ENCODE measurements at places on chromosomes 7 and 10. TPM values are rescaled to one million over a fixed set of nuclear protein-coding genes. Genes with fewer than 3 reads are reported as not detected.

Gene TAF3
- 3.9 TPM for total RNA-seq

Gene MAT1A
- 7.1 TPM for total RNA-seq

Gene FAM13C
- 2.5 TPM for total RNA-seq

Gene SFMBT2
- total RNA-seq, result 9.4 TPM

Gene FAM180A
- total RNA-seq, result 0.38 TPM

Gene STAMBPL1
- 2.4 TPM for total RNA-seq

Gene MYOZ1
- not detected for total RNA-seq

Gene DNAJB9
- total RNA-seq, result 29.5 TPM

Gene PPP1R3A
- total RNA-seq, result not detected

Gene HOXA4
- total RNA-seq, result 0.24 TPM

Gene C10orf105
- not detected for total RNA-seq

DNA sequence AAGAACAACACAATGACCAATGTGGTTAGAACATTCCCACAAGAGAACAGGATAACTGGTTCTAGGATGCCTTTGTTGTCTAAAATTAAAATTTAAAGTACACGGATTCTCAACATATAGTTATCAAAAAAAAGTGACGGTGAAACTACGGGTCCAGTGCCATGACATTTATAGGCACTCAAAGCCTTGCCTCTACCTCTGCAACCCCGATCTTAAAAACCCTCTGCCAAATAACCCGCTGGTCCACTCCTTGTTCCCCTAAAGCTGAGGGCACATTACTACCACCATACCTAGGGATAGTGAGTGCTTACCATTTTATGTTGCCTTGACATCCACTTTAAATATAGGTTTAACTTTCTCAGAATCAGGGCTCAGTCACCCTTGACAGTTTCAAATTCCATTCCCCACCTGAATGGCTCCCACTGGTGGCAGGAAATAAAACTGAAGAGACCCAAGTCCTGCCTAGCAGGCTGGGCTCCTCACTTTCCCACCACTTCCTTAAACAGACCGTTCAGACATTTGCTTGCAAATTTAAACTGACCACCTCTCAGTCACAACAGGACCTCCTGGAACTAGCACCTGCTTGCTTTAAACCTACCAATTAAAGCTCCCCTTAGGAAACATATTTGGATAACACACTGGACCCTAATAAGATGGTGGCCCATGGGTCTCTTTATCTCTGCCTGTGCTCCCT lies 169.9 kb upstream of the ASAH2 start:
- H3K4me3 ChIP-seq, result no peak overlapping the region
- no peaks in the 10 kb centered on the region for H3K27me3 ChIP-seq
- H3K4me1 ChIP-seq, result peaks cover 7% of the 10 kb centered on the region
- H3K27ac ChIP-seq, result no peak overlapping the region
- no peak for DNase-seq
- H3K36me3 ChIP-seq, result no peaks in the 10 kb centered on the region

GRCh38 chr7:91082852-91083495 lies 181.3 kb upstream of the FZD1 start:
- DNase-seq, result no peak
- H3K4me3 ChIP-seq, result no peak overlapping the region
- H3K27me3 ChIP-seq, result no peaks in the 10 kb centered on the region

GRCh38 chr10:7046615-7047014 lies 364.2 kb downstream of the SFMBT2 start:
- no peaks in the 10 kb centered on the region for H3K27me3 ChIP-seq
- no peaks in the 10 kb centered on the region for H3K4me1 ChIP-seq
- no peaks in the 10 kb centered on the region for H3K36me3 ChIP-seq
- no peak overlapping the region for H3K4me3 ChIP-seq

GRCh38 chr10:128028508-128029289 lies 97.5 kb downstream of the MKI67 start:
- H3K27me3 ChIP-seq, result no peaks in the 10 kb centered on the region
- no peak overlapping the region for H3K4me3 ChIP-seq
- peak; percentile 51 for DNase-seq
- no peak overlapping the region for H3K27ac ChIP-seq
- H3K4me1 ChIP-seq, result no peaks in the 10 kb centered on the region

- H3K27ac ChIP-seq, result no peak overlapping the region
- H3K4me3 ChIP-seq, result no peak overlapping the region
- no peaks in the 10 kb centered on the region for H3K27me3 ChIP-seq
- peaks cover 2% of the 10 kb centered on the region for H3K4me1 ChIP-seq
- DNase-seq, result no peak
- H3K36me3 ChIP-seq, result no peaks in the 10 kb centered on the region
Observed at GRCh38 chr7:34041707-34042106, 136.4 kb downstream of the BMPER start.

DNA sequence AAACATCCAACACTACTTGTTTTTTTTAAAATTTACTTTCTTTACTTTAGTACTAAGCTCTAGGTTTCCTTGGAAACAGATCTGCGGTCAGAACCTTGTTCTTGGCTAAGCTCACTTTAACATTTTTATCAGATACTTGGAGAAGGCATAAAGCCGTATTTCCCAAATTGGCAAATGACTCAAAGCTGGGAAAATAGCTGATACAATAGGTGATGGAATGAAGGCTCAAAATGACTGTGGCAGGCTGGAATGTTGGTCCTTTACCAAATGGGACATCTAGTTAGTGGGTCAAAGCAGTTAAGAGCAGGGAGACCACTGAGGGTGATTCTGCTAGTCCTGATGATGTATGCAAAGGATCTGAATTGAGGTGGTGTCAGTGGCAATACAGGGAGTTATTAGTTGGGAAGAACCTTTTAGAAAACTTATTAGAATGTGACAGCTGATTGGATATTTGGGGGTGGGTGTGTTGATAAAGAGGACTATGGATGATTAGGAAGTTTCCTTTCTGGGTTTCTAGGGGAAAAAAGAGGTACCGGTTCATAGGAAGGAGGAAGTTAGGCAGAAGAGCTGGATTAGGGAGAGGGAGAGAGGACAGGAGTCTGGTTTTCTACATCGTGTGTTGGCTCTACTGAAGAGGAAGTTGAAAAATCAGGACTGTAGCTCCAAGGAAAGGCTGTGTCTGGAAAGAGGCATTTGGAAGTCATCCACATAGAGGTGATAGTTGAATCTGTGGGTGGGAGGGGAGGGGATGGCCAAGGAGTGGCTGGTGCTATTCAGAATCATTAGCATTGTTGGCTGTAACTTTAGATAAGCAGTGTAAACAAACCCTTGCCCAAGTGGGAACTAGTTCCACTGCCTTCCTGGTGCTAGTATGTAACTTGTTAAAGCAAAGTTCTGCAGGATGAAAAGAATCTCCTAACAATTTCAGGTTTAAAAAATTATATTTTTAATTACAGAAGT lies 13.1 kb downstream of the PLCE1 start:
- H3K4me1 ChIP-seq, result peaks cover 15% of the 10 kb centered on the region
- no peak overlapping the region for H3K4me3 ChIP-seq
- H3K27ac ChIP-seq, result peak overlapping the region; percentile 50
- DNase-seq, result no peak
- H3K36me3 ChIP-seq, result no peaks in the 10 kb centered on the region
- no peaks in the 10 kb centered on the region for H3K27me3 ChIP-seq

DNA sequence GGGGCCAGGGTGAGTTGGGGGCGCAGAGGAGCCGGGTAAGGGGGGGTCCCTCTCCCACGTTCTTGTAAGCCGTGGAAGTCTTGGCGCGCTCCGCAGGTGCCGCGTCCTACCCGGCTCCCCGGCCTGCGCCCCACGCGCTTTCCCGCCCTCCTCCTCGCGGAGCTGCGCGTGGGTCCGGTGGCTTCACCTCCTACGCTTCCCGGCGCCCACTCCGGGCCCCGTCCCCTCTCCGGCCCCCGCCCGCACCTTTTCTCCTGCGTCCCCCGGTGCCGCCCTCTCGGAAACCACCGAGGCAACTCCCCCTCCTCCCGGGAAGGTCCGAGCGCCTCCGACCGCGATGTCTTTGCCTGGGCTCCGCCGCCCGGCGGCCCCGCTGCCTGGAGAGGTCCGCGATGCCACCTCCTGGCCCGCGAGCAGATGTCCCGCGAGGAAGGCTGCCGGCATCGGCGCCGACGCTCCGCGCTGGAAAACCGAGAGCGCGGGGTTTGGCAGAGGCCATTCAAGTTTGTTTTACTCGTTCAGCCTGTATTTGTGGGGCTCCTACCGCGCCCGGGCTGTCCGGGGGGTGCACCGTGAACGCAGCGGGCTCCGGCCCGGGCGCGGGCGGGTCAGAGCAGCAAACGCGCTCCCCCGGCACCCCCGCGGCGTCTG lies 2.4 kb upstream of the NKX6-2 start:
- H3K27me3 ChIP-seq, result peaks cover 36% of the 10 kb centered on the region
- peaks cover 3% of the 10 kb centered on the region for H3K4me1 ChIP-seq
- DNase-seq, result no peak
- H3K27ac ChIP-seq, result no peak overlapping the region
- H3K36me3 ChIP-seq, result no peaks in the 10 kb centered on the region

- no peaks in the 10 kb centered on the region for H3K4me1 ChIP-seq
- no peaks in the 10 kb centered on the region for H3K36me3 ChIP-seq
- no peak for DNase-seq
- no peaks in the 10 kb centered on the region for H3K27me3 ChIP-seq
- no peak overlapping the region for H3K4me3 ChIP-seq
Observed at GRCh38 chr7:112759905-112760304, 30.3 kb downstream of the TMEM168 start.

DNA sequence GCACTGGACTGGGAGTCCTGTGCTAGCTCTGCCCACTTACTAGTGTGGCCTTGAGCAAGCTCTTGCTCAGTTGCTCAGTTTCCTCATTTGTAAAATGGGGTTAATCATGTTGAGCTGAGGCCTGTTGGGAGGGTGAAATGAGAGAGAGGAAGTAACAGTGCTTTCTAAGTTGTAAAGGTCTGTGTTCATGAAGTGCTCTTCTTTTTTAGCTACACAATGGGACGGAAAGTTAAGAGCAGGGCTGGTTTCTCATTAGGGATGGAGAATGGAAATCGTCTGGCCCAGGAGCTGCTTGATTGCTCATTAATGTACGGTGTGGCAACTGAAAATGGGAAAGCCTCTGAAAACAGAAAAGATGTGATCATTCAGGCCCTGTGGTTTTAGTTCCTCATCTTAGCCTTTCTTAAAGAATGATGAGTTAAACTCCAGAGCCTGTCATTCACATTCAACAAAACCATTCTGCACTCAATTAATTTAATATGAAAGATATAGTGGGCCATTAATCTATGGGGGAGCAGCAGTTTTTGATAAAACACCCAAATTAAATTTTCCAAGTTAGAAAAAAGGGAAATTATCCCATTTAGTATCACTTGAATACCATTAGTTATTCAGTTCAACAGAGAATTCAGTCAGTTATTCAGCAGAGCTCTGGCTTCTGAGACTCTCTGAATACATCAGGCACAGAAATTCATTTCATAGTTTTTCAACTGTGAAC lies 60.5 kb downstream of the SH2D4B start:
- H3K4me1 ChIP-seq, result no peaks in the 10 kb centered on the region
- no peak overlapping the region for H3K27ac ChIP-seq
- H3K36me3 ChIP-seq, result no peaks in the 10 kb centered on the region
- no peak for DNase-seq
- H3K4me3 ChIP-seq, result no peak overlapping the region
- H3K27me3 ChIP-seq, result no peaks in the 10 kb centered on the region

GRCh38 chr7:108299251-108299973 lies 156.8 kb downstream of the NRCAM start:
- H3K4me3 ChIP-seq, result no peak overlapping the region
- H3K27me3 ChIP-seq, result no peaks in the 10 kb centered on the region
- H3K4me1 ChIP-seq, result no peaks in the 10 kb centered on the region
- DNase-seq, result no peak
- no peak overlapping the region for H3K27ac ChIP-seq

GRCh38 chr10:32338262-32338661 lies 8.7 kb downstream of the EPC1 start:
- peaks cover 44% of the 10 kb centered on the region for H3K4me1 ChIP-seq
- DNase-seq, result no peak
- no peak overlapping the region for H3K4me3 ChIP-seq

DNA sequence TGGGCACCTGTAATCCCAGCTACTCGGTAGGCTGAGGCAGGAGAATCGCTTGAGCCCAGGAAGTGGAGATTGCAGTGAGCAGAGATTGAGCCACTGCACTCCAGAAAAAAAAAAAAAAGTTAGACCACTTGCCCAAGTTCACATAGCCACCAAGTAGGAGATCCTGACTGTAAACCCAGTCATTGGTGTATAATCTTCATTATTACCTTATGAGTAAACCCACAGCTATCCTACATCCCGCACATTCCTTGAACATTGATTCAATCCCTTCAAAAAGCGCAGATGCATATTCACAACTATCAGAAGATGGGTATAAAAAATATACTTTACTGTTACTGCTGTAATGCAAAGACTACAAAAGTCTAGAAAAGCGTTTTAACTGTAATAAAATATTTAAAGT lies 512.9 kb downstream of the SUGCT start:
- no peak overlapping the region for H3K4me3 ChIP-seq
- no peaks in the 10 kb centered on the region for H3K4me1 ChIP-seq
- H3K27me3 ChIP-seq, result no peaks in the 10 kb centered on the region
- no peaks in the 10 kb centered on the region for H3K36me3 ChIP-seq

DNA sequence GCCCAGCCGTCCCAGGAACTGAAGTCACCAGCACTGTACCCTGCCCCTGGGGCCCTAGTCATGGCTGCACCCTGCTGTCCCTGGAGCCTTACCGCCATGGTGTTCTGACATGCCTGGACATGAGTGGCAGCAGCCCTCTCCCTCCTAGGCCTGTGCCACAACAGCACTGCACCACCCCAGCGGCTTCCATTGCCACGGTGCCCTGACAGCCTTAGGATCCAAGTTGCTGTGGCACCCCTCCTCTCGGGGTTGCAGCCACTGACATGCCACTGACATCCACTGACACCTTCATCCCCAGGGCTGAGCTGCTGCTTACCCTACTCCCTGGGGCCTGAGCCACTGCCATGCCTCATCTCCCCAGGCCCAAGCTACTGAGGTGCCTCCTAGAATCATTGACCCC lies 39.6 kb upstream of the SHH start:
- H3K36me3 ChIP-seq, result no peaks in the 10 kb centered on the region
- no peaks in the 10 kb centered on the region for H3K4me1 ChIP-seq
- no peak overlapping the region for H3K27ac ChIP-seq
- H3K4me3 ChIP-seq, result no peak overlapping the region
- no peaks in the 10 kb centered on the region for H3K27me3 ChIP-seq

GRCh38 chr10:124565565-124566221 lies 104.1 kb downstream of the LHPP start:
- no peak overlapping the region for H3K4me3 ChIP-seq
- H3K27me3 ChIP-seq, result no peaks in the 10 kb centered on the region
- peak overlapping the region; percentile 43 for H3K27ac ChIP-seq
- DNase-seq, result peak; percentile 94
- H3K4me1 ChIP-seq, result peaks cover 3% of the 10 kb centered on the region

GRCh38 chr7:65962033-65962432 lies 20.0 kb downstream of the GUSB start:
- no peak overlapping the region for H3K27ac ChIP-seq
- no peak overlapping the region for H3K4me3 ChIP-seq
- H3K4me1 ChIP-seq, result no peaks in the 10 kb centered on the region
- peaks cover 5% of the 10 kb centered on the region for H3K36me3 ChIP-seq

- H3K27me3 ChIP-seq, result no peaks in the 10 kb centered on the region
- DNase-seq, result no peak
- peaks cover 20% of the 10 kb centered on the region for H3K4me1 ChIP-seq
- no peak overlapping the region for H3K4me3 ChIP-seq
- no peaks in the 10 kb centered on the region for H3K36me3 ChIP-seq
- no peak overlapping the region for H3K27ac ChIP-seq
Observed at GRCh38 chr7:141838581-141838980, 2.7 kb downstream of the PRSS37 start.

- DNase-seq, result no peak
- no peak overlapping the region for H3K27ac ChIP-seq
- H3K27me3 ChIP-seq, result no peaks in the 10 kb centered on the region
- H3K36me3 ChIP-seq, result no peaks in the 10 kb centered on the region
- H3K4me1 ChIP-seq, result no peaks in the 10 kb centered on the region
- H3K4me3 ChIP-seq, result no peak overlapping the region
Observed at GRCh38 chr10:119535305-119535704, 7.2 kb downstream of the RGS10 start.

GRCh38 chr10:101666083-101666482 lies 28.9 kb downstream of the FBXW4 start:
- H3K4me3 ChIP-seq, result no peak overlapping the region
- H3K36me3 ChIP-seq, result no peaks in the 10 kb centered on the region
- no peak for DNase-seq
- H3K27ac ChIP-seq, result no peak overlapping the region

Data from pancreas (tissue), 10 donors.